ENCODE measurements at places on chromosomes 16 and 17.
A peak's percentile ranks its signal among the peaks of the same experiment; 100 is the strongest.

DNA sequence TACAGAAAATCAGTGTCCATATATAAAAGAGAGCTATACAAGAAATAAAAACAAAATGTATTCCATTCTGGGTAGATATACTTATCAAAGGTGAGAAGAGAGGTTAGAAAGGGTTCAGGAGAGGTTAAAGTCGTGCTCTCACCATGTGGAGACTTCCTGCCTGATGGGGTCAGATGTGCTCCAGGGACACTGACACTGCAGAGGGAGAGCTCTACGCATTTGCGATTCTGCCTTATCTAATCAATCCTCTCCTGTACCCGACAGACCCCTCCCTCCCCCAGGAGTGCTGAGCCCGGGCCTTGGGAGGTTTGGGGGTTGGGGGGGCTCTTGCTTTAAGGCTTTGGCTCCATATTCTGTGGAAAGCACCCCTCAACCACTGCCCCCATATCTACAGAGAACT is 16.6 kb upstream of the SLC5A11 start:
- no peak for DNase-seq

DNA sequence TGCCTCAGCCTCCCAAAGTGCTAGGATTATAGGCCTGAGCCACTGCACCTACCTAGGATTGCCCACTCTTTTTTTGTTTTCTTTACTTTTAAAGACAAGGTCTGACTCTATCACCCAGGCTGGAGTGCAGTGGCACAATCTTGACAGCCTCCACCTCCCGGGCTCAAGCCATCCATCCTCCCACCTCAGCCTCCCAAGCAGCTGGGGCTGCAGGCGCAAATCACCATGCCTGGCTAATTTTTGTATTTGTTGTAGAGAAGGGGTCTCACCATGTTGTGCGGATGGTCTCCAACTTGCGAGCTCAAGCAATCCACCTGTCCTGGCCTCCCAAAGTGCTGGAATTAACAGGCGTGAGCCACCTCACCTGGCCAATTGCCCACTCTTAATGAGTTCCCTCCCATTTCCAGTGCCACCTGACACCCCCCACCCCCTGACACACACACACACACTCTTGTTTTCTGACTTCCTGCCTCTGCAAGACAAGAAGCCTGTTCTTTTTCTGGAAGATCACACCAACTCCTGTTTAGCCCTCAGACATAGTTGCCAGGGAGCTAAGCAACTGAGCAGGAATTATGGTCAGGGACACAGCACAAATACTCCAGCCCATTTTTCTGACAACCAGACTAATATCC is 2.6 kb downstream of the OVCA2 start:
- no peak for DNase-seq

DNA sequence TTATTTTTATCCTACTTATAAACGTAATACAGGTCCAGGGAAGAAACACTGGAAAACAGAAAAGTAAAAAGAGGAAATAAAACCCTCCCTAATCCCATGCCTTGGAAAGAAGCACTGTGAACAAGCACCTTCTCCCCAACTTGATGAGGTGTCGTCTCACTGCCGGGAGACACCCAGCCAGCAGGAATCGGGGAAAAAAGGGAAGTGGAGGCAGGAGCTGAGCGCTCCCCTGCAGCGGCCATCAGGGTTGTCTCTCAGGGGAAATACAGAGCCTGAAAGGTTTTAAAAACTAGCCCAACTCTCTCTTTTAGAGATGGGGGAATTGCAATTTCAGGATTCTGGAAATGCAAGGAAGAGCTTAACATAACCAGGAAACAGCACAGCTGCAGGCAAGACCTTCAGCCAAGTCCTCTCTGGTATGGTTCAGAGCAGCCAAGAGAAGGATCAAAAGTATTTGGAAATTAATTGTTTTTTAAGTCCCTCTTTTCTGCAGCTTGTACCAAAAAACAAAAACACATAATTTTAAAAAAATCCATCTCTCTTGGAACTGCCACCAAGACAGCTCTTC is 96.3 kb upstream of the RCVRN start:
- no peak for DNase-seq

GRCh38 chr17:20200016-20200795 is 191.0 kb downstream of the SPECC1 start:
- no peak for DNase-seq

GRCh38 chr16:22670551-22671041 is 143.4 kb upstream of the HS3ST2 start:
- no peak for DNase-seq

GRCh38 chr16:27852116-27852515 is 211.4 kb downstream of the GSG1L start:
- DNase-seq = no peak

- no peak for DNase-seq
These were observed 199.9 kb downstream of the LGALS9B start for GRCh38 chr17:20267459-20267842.

- no peak for DNase-seq
These were observed 32.7 kb upstream of the MON1B start for GRCh38 chr16:77158293-77158692.

- no peak for DNase-seq
These were observed 4.3 kb downstream of the SCNN1B start for GRCh38 chr16:23306199-23307100.

DNA sequence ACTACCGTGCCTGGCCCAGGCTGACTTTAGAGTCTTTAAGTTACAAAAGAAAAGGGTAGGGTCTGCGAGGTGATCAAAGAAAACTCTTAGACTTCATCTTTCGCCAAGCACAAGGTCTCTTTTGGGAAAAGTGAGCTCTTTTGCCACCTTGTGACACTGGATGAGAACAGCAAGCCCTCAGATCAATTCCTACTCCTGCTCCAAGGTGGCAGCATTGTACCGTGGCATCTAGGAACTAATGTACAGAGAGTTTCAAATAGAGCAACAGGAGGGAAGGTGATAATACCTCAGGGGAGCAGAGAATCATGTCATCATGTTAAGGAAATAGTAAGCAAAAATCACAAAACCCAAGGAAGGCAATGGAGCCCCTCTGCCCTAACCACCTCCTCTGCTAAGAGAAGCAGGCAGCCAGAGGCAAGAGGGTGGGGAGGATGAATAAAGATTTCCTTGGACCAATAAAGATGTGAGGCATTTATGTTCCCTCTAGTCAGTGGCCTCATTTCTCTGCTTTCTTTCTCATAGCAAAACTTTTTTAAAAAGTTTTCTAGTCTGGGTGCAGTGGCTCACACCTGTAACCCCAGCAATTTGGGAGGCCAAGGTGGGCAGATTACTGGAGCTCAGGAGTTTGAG is 2.1 kb upstream of the C17orf78 start:
- DNase-seq = peak; percentile 60

DNA sequence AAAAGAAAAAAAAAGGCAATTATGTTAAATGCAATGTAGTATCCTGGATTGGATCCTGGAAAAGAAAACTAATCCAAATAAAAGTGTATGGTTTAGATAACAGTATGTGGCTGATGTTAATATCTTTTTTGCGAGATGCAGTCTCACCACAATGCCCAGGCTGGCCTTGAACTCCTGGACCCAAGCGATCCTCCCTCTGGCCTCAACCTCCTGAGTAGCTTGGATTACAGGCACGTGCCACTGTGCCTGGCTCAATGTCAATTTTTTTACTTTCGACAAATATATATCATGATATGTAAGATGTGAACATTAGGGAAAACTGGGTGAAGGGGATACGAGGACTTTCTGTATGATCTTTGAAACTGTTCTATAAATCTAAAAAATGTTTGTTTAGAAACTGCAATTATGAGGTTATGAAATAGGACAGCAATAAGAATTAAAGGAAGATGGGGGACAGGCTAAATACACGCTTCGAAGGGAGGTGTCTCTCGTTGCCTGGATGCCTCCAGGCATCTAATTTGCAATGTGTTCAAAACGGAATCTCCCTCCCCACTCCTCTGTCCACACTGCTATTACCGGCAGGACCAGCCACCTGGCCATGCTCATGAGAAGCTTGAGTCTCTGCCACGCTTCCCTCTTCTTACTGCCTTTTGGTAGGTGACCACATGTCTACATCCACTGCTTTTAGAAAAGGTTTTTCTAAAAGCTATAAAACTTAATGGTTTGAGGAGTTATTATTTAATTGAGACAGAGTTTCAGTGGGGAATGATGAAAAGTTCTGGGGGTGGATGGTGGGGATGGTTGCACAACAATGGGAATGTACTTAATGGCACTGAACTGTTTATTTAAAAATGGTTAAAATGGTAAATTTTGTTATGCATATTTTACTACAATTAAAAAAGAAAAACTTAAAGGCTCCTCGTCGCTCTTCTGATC is 15.2 kb downstream of the UBE2O start:
- DNase-seq = no peak

- no peak for DNase-seq
These were observed 233.0 kb upstream of the MAF start for GRCh38 chr16:79833559-79833958.

DNA sequence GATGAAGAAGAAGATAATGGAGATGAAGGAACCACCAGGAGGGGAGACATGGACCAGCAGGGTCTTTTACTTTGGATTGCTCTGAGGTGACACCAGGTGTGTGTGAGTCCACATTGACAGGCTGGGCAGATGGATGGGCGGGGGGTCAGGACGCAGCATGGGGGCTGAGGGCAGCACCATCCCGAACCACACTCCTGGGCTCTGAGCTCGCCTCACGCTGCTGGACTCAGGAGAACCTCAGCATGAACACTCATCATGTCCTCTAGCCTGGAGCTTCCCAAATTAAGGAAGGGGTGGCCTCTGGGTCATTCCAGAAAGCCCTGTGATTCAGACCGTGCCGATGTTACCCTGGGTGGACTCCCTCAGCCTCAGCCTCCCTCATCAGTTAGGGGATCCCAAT is 50.4 kb upstream of the MAP3K14 start:
- no peak for DNase-seq

DNA sequence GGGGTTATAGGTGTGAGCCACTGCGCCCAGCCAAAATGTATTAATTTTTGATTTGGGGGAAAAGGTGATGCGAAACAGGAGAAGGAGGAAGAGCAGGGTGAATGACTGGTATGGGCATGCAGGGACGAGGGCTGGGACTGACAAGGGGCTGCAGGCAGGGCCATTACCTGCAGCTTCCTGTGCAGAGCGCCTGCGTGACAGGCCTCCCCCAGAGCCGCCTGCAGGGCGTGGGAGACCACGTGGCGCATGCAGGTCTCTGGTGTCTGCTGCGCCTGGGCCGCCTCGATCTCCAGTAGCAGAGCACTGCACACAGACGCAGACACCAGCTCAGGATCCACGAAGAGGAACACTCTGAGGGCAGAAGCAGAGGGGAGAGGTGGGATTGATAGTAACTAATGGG is 32.4 kb downstream of the PIK3R6 start:
- no peak for DNase-seq

GRCh38 chr17:69763503-69763902 is 311.5 kb upstream of the KCNJ16 start:
- no peak for DNase-seq

DNA sequence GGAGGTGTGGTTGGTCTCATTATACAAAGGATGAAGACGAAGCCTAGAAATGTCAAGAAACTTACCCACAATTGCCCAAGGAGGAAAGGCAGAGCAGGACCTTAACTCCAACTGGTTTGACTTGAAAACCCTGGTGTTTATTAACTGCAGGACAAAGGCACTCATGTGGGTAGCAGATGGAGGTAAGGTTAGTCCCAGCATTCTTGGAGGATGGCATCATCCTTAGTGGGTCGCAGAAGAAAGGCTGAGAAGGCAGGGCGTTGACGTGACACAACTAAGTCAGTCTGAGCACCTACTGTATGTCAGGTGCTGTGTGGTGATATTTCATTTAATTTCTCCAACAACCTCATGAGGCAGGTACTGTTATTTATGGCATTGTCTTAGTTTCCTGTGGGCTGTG is 101.3 kb downstream of the HAPSTR1 start:
- peak; percentile 11 for DNase-seq
